ENCODE measurements at places on chromosomes 11 and 22.

DNA sequence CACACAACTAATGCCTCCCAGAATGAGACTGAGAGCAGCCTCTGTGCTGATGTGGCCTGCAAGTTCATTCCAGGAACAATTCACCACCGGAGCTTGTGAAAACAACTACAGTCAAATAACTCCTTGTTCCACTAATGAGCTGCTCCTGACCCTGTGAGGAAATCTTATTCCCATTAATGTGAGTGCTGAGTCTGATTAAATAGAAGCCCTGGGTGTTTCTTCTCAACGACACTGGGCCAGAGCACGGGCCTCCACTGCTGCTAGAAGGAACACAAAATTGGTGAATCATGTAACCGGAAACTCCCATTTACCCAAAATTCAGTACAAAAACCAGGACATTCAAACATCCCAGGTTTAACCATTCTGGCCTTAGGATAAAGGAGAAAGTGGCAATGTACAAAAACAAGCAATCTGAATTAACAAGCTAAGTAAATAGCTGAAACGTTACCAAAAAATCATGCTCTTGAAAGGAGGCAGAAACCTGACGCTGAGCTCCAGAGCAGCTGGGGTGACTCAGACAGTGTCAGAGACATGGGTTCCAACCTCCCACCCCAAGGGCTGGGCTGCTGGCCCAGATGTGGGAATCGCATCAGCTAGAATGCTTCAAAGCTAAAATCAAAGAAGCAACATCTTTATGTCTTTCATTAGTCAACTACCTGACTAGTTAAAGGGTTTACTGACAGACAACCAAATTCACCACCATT is 26.7 kb downstream of the SERGEF start:
- no peak for DNase-seq

GRCh38 chr11:20000351-20001134 is 159.7 kb downstream of the DBX1 start:
- no peak for DNase-seq

DNA sequence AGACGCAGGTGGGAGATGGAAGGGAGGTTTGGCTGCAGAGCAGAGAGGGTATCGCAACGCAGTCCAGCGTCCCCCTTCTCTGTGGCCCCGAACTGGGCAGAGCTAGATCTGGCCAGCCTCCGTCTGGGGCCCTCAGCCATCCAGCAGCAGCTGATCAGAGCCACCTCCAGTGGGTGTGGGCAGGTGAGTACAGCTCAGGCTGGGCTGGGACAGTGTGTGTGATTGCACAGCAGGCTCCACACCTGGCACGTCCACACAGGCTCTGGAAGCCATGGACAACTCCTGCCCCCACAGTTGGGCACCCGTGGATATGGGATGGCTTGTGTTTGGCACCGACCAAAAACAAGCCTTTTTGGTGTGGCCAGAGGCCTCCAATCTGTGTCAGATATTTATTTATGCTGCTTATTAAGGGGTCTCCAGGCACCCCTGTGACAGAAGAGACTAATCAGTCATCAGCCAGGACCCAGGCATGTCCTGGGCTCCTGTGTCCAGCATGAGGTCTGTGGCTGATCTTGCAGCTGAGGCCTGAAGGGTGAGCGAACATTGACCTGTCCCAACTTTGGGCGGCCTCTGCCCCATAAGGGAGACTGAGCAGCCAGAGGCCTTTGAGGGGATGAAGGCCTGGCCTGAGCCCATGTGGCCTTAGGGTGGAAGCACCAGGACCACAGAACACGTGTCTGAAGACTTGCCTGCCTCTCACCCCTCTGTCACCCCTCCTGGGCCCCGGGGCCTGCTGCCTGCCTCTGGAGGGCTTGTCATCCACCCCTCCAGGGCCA is 18.6 kb downstream of the POLR3H start:
- no peak for DNase-seq

- DNase-seq: no peak
Observed at GRCh38 chr11:71504531-71504930, 22.5 kb upstream of the KRTAP5-7 start.

GRCh38 chr22:19848298-19849224 is 6.1 kb downstream of the GNB1L start:
- DNase-seq: no peak

GRCh38 chr11:95711162-95711944 is 78.2 kb downstream of the FAM76B start:
- DNase-seq: no peak

DNA sequence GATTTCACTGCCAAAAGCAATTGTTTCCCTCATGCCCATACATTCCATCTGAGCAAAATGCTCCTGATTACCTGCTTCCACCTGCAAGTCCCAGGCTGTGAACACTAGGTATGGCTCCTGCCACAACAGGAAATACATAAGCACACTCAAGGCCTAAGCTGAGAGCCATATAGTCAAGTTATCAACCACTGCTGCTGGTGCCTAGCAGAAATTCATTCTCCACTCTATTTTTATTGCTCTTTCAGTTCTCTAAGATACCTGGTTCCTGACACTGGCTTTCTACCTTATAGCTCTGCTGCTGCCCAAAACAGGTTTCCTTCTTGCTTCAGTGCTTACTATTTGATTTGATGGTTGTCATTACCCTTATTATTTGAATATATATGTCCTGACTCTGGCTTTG is 31.6 kb downstream of the SLC36A4 start:
- no peak for DNase-seq

DNA sequence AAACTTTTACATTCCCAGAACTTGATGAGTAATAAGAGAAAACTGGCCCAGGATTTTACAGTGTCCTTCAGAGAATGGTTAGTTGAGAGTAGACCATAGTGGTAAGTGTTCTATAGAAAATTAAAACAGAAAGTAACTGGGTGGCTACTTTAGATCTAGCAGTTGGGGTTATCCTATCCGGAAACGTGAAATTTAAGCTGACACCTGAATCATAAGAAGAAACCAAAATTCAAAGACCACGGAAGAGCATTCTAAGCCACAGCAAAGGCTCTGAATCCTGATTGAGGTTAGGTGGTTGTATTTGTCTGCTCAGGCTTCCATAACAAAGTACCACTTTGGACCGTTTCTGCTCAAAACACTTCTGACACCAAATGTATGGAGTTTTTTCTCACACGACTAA is 34.0 kb downstream of the TTC17 start:
- no peak for DNase-seq

DNA sequence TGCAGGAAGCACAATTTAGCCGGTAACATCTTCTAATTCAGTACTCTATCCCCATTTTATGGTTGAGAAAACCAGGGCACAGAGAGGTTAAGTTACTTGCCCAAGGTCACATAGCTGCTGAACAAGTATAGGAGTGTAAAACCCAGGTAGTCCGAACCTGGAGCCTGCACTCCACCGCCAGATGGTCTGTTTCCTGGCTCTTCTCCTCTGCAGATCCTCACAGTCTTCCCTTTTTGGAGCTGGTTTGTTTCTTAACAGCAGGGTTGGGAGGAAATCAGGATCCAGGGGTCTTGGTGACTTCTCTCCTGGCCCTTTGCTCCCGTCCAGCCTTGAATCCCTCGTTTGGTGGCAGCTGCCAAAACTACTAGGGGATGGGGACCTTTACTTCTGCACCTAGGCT is 12.0 kb downstream of the TSPAN18 start:
- DNase-seq: no peak

GRCh38 chr22:29016067-29016938 is 45.3 kb downstream of the C22orf31 start:
- no peak for DNase-seq

DNA sequence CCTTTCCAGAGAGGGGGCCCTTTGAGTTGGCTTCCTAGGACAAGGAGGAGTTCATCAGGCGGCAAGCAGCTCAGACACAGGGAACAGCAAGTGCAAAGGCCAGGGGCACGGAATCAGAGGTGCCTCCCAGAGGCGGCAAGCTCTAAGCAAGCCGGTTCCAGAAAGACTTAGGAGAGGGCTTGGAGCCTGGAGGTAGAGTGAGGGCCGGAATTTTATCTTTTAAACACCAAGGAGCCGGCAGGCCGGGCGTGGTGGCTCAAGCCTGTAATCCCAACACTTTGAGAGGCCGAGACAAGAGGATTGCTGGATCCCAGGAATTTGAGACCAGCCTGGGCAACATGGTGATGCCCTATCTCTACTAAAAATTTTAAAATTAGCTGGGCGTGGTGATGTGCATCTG is 26.6 kb downstream of the FADD start:
- no peak for DNase-seq

- no peak for DNase-seq
Observed at GRCh38 chr11:126914941-126915340, 85.6 kb downstream of the KIRREL3 start.

DNA sequence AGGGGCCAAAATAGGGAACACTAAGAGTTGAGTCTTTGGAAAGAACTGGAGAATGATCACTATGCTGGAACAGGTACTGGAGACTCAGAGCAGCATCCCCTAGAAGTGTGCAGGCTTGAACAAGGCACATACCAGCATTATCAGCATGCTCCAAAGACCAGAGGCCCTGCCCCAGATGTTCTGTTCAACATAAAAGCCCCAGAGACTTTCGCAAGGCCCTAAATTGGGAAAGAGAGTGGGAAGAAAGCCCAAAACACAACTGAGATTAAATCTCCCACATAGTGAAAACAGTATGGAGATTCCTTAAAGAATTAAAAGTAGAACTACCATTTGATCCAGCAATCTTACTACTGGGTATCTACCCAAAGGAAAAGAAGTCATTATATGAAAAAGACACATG is 9.4 kb downstream of the CNGA4 start:
- no peak for DNase-seq

GRCh38 chr11:529728-530411 is 5.5 kb downstream of the HRAS start:
- no peak for DNase-seq

DNA sequence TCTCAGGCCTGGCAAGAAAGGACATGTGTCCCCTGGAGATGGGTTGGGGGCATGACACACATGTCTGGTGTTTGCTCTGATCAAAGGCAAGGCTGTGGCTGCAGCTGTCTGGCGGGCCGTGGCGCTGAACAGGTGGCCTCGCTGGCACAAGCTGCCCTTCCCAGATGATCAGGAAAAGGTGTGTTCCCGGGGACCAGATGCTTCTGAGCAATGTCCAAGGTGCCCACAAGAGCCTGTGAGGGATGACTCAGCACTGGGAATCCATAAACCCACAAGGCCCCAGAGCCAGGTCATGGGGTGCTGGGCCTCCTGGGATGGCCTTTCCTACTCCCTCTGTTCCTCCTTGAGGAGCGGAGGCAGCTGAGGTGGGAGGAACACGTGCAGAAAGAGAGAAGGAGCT is 9.7 kb upstream of the LRP5 start:
- DNase-seq: no peak

- peak; percentile 70 for DNase-seq
Observed at GRCh38 chr22:40044870-40045834, 50.4 kb downstream of the FAM83F start.

- DNase-seq: no peak
Observed at GRCh38 chr11:72912253-72912652, 98.0 kb downstream of the ATG16L2 start.

DNA sequence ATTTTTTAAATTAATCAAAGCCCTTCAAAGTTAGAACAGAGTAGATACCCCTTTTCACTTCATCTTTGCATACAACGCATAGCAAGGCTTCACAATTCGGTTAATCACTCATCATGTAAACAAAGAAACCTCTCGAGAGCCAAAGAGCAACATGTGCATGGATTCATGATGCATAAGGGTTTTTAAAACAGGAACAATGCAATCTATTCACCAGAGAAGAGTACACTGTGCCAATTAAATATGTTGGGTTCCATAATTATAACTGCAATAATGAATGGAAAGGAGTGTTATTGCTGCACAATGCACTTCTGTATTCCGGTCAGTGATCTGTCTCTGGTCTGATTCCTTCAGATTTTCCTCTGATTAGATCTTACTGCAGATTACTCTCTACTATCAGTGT is 45.3 kb downstream of the CADM1 start:
- DNase-seq: no peak

GRCh38 chr11:107751082-107751481 is 39.2 kb upstream of the SLN start:
- DNase-seq: no peak

- DNase-seq: no peak
Observed at GRCh38 chr11:104668797-104669463, 229.3 kb downstream of the CASP12 start.

DNA sequence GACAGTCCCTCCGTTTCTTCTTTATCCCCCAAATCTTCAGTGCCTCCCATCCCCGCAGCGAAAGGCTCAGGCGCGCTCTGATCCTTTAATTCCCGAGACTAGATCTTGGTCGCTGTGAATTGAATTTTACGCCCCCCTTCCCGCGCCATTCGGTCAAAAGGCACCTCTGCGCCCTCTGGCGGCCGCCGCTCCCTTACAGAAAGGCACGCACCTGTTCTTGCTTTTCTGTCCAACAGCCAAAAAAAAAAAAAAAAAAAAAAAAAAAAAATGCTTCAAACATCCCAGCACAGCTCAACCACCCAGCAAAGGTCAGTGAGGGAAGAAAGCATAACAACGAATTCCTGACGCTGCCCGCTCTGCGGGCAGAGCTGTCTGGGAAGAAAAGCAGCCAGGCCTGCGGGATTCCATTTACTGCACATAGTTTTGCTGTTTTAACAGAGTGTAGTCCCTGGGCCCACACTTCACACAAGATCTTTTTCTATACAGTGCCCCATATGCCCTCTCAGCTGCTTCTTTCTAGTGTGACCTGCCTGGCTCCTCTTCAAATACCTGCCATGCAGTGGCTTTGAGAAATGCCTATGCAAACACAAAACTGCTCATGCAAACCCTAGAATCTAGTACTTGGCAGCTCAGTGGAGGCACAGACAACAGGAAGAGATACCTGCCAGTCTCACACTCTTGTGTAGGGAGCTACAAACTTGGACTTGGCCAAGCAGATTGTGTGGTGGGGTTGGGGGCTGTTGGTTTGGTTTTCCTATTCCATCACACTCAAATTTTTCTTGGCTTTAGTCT is 1.3 kb upstream of the ESAM start:
- DNase-seq: peak; percentile 67

All from thymus (tissue), 14 donors.